Esophagus squamous epithelium (tissue), 5 donors: ENCODE measurements at places on chromosomes 2 and 18. TPM values are rescaled to one million over a fixed set of nuclear protein-coding genes. Genes with fewer than 3 reads are reported as not detected.

GRCh38 chr2:67996772-67997527, 65.9 kb downstream of the C1D start:
- H3K27me3 ChIP-seq = peaks cover 13% of the 10 kb centered on the region
- H3K4me3 ChIP-seq = no peak overlapping the region

DNA sequence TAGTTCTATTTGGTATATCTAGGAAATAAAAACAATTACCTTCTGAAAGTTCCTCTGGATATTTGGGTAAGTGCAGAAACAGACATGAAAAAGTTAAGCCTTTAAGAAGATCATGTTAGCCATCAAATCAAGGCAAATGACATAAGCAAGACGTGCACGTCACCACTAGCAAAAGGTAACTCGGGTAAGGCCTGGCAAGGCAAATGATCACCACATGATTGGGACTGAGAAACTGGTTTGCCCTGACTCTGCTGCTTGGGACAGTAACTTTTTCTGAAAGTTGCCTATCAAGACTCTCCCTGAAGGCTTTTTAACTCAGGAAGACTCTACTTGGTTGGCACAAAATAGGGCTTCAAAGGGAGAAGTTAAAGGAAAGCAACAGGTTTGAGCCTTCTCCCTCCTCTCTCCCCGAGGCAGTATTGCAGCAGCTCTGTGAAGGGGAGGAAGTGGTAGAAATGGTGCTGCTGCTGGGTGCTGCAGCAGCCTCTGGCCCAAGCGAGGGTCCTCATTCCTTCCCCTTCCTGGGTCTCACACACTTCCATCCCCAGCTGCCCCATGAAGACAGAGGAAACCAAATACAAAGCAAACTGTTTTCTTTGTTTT, 17.1 kb upstream of the TMEM237 start:
- H3K27ac ChIP-seq = no peak overlapping the region
- no peaks in the 10 kb centered on the region for H3K36me3 ChIP-seq
- no peaks in the 10 kb centered on the region for H3K27me3 ChIP-seq
- no peak overlapping the region for H3K4me3 ChIP-seq

DNA sequence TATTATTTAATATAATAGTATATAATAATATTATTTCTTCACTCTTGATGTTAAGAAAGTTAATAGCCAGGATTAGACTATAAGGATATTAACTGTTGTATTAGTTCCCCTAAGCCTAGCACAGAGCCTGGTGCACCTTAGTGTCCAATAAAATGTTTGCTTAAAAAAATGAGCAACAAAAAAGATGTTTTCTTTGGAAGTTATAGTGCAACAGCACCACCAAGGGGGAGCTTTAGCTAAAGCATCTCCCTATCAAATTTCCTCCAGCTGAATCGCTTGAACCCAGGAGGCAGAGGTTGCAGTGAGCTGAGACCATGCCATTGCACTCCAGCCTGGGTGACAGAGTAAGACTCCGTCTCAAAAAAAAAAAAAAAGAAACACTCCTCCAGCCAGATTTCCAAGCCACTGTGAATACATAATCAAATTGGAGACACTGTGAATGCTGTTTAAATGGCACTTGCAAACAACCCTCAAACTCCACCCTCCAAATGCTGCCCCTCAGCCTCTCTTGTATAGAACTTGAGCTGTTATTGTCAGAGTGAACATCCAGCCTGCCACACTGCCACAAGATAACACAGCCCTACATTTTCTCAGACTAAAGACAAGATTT, 221.9 kb downstream of the DYM start:
- no peaks in the 10 kb centered on the region for H3K4me1 ChIP-seq
- no peak overlapping the region for H3K4me3 ChIP-seq
- DNase-seq = no peak
- no peak overlapping the region for H3K27ac ChIP-seq
- H3K36me3 ChIP-seq = no peaks in the 10 kb centered on the region
- no peaks in the 10 kb centered on the region for H3K27me3 ChIP-seq

ABCB11 gene
- not detected for total RNA-seq

TRIM43B gene
- total RNA-seq = not detected
